ENCODE measurements at places on chromosomes 3 and 15. TPM values are rescaled to one million over a fixed set of nuclear protein-coding genes. Genes with fewer than 3 reads are reported as not detected.

TRPM1 gene
- total RNA-seq = not detected

- no peak for DNase-seq
Observed at GRCh38 chr3:71355862-71356261, 227.7 kb downstream of the FOXP1 start.

DNA sequence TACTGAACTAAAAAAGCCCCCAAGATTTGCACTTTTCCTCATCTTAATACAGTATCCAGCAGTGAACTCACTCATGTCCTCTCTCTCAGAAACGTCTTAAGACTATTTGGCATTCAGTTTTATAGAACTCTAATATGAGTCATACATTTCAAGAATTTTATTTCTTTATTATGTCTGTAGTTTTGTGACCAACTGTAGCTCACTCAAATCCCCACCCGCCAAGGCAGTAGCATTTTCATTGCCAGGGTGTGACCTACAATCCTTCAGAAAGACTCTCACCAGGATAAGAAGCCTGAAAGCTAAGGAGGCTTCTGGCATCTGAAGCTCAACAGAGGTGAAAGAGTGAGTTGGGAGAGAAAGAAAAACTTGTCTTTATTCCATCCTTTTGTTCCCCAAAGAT lies 537.1 kb downstream of the RSL24D1 start:
- no peak for DNase-seq

DNA sequence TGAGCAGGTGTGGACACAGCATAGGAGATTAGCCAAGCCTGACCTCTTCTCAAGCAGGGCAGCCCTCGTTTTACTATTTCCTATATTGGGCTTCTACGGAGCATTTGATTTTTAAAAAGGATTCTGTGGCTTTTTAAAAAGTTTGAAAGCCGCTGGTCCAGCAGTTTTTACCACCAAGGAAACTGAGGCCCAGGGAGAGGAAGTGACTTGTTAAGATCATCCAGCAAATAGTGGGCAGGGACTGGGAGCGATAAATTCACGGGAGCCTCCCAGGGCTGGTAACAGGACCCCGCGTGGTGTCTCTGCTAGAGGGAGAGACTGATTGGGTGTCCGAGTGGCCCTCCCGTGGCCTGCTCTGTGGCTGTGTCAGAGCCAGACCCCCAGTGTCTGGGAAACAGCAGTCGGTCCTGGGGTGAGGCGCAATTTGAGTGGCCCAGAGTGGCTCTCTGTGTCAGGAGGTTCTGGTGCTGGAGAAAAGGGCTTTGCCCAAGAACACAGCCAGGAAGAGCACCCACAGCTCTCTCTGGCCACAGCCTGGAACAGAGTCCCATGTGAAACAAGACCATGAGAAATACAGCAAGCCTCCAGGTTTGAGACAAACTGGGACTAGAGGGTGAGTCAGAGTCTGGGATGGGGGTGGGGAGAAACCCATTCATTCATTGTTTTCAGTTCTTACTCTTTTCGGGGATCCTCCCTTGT lies 4.2 kb downstream of the FURIN start:
- DNase-seq = no peak

MASP1 gene
- 17.8 TPM for total RNA-seq

SLC12A1 gene
- total RNA-seq = not detected

SLC9C1 gene
- total RNA-seq = 0.46 TPM

DNA sequence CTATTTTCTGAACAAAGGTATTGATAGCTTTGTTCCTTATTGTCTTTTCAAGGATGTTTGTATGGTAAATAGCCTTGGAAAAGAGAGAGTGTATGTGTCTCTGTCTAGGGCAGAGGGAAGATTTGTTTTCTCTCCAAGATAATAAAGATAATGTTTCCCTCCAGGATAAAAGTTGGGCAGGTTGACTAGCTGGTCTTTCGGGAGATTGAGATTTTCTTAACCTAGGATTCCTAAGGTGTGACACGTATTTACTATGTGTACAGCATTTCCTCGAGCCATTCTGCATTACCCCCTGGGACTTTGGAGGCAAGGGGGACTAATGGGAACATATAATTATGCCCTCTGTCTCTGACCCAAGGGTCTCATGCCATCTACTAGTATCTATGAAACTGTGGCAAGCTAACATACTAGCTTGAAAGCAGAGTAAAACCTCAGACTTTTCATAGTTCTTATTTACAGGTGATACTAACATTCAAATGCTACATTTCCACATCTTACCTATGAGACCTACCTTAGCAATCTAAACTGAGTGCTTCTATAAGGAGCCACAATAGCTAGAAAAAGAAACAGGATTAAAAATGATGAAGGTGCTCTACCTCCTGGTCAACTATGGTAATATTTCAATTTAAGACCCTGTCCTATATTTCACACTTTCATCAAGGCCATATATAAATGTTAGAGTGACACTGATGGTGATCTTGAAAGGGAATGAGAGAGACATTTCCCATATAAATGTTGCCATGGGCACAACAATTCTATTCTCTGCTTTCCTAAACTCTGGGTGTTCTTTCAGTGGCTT lies 252.9 kb upstream of the CBLB start:
- DNase-seq = no peak

CAND2 gene
- 12.1 TPM for total RNA-seq

DNA sequence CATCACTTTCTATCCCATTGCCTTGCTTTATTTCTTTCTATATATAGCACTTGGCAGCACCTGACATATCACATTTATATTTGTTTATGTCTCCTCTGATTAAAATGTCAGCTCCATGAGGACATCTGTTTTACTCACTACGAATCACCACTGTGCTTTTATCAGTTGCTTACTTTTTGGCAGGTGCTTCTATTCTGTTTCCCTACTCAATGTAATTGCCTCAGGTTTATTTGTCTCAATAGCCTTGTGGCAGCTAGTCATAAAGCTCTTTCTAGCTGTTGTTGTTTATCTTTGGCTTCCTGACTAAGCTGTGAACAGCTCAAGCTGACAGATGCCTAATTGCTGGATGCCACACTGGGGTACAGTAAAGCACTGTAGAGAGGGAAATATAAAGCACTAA lies 85.5 kb downstream of the VPS13C start:
- no peak for DNase-seq

CHL1 gene
- 17.9 TPM for total RNA-seq

C3orf22 gene
- not detected for total RNA-seq

GRCh38 chr3:33392703-33393125 lies 47.5 kb downstream of the UBP1 start:
- DNase-seq = no peak

DNA sequence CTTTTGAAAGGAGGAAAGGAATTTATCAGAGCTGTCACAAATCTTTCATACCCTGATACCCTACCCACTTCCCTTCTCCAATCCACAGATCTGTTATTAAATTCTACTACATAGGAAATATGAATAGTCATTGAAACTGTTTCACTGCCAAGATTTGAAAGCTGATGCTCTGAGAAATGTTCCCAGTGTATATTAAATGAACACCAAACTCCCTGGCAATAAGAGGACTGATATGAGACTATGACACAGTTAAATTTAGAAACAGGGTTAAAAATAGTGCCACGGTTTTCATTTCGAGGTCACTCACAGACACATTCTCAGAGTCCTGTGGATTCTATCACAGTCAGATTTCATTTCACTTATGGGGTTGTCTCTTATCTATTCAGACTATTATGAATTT lies 27.2 kb upstream of the GBE1 start:
- no peak for DNase-seq

- no peak for DNase-seq
Observed at GRCh38 chr15:85821545-85821944, 26.8 kb upstream of the KLHL25 start.

UROC1 gene
- total RNA-seq = 0.14 TPM
